ENCODE measurements at places on chromosomes 13 and 19. TPM values are rescaled to one million over a fixed set of nuclear protein-coding genes. Genes with fewer than 3 reads are reported as not detected.

ZNF793 gene
- 17.7 TPM for total RNA-seq

SHISA7 gene
- 0.59 TPM for total RNA-seq

FFAR2 gene
- not detected for total RNA-seq

ZNF492 gene
- not detected for total RNA-seq

VSIG10L gene
- total RNA-seq, result 3.5 TPM

PLPP2 gene
- 0.89 TPM for total RNA-seq

TINCR gene
- total RNA-seq, result 0.37 TPM

CYP4F12 gene
- total RNA-seq, result not detected

DNA sequence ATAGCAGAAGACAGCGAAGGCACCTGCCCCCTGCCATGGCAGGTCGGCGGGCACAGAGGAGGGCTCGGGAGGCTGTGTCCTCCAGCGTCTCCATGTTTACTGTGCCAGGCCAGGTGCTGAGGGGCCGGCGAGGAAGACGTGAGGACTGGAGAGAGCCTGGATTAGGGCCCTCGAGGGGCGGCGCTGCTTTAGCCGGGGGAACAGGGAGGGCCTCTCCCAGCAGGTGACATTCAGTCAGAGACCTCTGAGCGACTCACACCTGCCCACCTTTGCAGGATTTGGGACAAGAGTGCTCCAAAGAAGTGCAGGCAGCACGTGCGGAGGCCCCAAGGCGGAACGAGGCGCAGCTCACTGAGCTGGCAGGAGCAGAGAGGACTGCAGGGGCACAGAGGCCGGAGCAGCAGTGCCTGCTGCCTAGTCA is 17.6 kb downstream of the KDM4B start:
- no peak for DNase-seq
- H3K27ac ChIP-seq, result no peak overlapping the region
- H3K4me1 ChIP-seq, result peaks cover 35% of the 10 kb centered on the region
- no peaks in the 10 kb centered on the region for H3K36me3 ChIP-seq
- H3K4me3 ChIP-seq, result no peak overlapping the region

DNA sequence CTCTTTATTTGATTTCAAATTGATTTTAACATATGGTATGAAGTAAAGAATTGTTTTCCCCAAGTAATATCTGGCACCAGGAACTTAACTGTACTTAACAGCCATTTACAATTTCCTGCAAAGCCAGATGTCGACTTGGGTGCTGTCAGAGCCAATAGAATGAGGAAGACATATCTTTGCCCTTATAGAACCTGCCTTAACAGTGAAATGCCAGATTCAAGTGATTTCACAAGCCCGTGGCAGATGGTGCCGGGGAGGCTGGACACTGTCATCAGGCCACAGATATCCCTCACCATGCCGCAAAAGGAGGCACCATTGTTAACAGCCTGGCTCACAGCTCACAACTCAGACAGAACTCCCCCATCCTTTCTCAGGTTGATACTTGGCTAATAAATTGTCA is 48.7 kb downstream of the ESD start:
- H3K36me3 ChIP-seq, result peaks cover 47% of the 10 kb centered on the region
- H3K27me3 ChIP-seq, result no peaks in the 10 kb centered on the region
- no peak overlapping the region for H3K27ac ChIP-seq
- H3K4me3 ChIP-seq, result no peak overlapping the region
- no peak for DNase-seq
- H3K4me1 ChIP-seq, result peaks cover 13% of the 10 kb centered on the region

DNA sequence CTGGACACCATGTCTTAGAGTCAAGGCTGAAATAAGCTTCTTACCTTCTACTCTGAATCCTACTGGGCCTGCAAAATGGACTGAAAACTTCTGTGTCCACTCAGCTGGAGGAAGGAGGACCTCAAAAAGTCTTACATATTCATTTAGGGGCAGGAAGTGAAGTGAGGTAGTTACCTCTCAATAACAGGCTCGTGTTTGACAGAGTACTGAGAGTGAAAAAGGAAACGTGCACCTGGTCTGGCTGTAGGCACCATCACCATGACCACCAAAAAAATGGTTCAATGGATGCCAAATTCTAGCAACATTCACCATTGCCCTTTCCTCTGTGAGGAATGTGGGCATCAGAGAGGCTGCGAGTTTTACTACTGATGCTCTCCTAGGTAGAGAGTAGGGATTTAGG is 176.2 kb downstream of the RFC3 start:
- no peak overlapping the region for H3K27ac ChIP-seq
- no peak overlapping the region for H3K4me3 ChIP-seq
- no peak for DNase-seq
- H3K36me3 ChIP-seq, result no peaks in the 10 kb centered on the region

DNA sequence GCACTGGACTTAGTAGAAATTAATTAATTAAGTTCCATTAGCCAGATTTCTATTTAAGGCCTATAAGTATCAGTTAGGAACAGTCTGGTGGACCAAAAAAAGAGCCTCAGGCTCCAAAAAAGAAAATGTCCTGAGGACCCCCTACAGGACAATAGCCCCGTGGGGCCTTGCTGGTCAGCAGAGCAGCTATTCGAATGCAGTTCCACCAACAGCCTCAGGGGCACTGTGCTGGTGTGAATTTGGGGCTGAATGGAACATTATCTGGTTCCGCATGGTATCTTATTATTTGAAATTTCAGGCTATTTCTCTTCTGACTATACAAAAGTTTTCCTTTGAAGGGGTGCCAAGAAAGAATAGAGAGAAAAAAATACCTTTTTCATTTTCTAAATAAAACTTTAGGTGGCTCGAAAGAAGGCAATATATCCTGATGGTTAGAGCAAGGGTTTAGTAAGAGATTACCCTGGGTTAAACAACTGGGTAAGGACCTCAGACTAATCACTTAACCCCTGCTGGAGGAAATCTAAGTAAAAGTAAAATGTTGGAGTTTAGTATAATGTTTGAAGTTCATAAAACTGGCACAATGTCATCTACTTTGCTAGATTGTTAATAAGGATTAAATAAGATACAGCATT is 147.2 kb downstream of the MIPEP start:
- no peak overlapping the region for H3K27ac ChIP-seq
- DNase-seq, result peak; percentile 54
- H3K36me3 ChIP-seq, result no peaks in the 10 kb centered on the region
- no peak overlapping the region for H3K4me3 ChIP-seq

GRCh38 chr13:43698009-43698408 is 88.8 kb downstream of the ENOX1 start:
- H3K4me1 ChIP-seq, result no peaks in the 10 kb centered on the region
- H3K27me3 ChIP-seq, result no peaks in the 10 kb centered on the region
- H3K27ac ChIP-seq, result no peak overlapping the region

DNA sequence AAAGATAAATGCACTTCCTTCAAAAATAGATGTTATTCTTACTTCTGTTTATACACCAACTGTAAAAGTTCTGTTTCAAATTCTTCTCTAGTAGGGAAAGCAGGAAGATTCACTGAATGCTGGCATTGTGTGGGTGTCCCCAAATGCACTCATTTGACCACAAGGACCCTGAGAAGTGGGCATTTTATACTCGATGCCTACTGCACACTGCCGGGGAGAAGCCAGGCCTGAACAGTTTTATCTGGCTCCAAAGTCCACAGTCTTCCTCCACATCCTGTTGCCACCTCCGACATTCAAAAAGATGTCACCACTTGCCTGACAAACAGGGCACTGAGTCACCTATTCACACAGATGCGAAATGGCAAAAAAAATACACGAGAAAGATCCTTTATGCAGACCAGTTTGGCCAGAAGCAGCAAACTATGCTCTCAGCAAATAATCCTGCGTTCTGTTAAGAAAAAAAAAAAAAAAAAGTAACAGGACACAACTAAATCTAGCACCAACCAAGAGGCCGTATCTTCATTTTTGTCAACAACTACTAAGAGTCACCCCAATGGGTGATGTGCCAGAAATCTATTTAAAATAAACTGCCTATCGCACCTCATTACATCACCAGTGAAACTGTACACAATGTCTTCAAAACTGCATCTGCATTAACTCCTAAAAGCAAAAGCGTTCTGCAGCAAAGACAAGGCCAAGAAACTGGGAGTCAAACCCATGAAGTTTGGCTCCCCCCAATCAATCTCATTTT is 6.2 kb downstream of the ZC3H4 start:
- peak overlapping the region; percentile 53 for H3K27ac ChIP-seq
- H3K27me3 ChIP-seq, result peaks cover 5% of the 10 kb centered on the region
- peak overlapping the region; percentile 93 for H3K4me3 ChIP-seq
- H3K36me3 ChIP-seq, result peaks cover 10% of the 10 kb centered on the region
- DNase-seq, result no peak

DNA sequence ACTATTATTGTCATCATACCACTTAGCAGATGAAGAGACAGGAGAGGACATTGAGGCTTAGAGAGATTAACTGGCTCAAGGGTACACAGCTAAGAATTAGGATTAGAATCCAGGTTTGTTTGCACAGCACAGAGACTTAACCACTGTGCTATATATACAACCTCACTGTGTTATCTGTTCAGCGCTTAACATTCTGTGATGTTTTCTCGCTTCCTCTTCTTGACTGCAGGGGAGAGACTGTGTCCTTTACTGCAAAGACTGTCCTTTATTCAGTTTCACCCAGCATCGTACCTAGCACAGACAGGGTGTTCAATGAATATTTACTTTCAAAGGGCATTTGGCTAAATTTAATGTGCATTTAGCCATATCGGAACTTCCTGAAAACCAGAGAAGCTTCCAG is 54.9 kb upstream of the PCDH8 start:
- H3K27me3 ChIP-seq, result peaks cover 31% of the 10 kb centered on the region
- no peaks in the 10 kb centered on the region for H3K36me3 ChIP-seq
- no peak overlapping the region for H3K4me3 ChIP-seq
- peaks cover 43% of the 10 kb centered on the region for H3K4me1 ChIP-seq

DNA sequence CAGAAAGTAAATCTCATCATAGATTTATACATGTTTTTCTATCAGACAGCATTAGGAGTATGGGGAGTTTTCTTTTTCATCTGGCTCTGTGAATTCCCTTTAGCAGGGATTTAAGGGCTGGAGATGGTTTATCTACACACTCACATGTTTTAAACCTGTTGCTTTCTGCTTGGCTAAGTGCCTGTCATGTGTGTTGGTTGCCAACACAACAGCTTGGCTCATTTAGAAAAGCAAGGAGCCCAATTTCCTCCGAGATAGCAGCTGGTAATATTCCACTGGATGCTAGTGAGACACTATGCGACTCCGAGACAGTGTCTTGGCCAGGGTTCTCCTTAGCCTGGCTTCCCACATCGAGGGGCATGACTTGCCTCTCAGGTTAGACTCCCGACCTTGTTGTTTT is 83.3 kb downstream of the KLF5 start:
- peak overlapping the region; percentile 94 for H3K27ac ChIP-seq
- DNase-seq, result no peak
- no peaks in the 10 kb centered on the region for H3K36me3 ChIP-seq
- peaks cover 35% of the 10 kb centered on the region for H3K4me1 ChIP-seq

GRCh38 chr13:74452881-74453280 is 318.7 kb upstream of the KLF12 start:
- no peaks in the 10 kb centered on the region for H3K36me3 ChIP-seq
- DNase-seq, result no peak
- H3K4me3 ChIP-seq, result no peak overlapping the region
- H3K4me1 ChIP-seq, result peaks cover 23% of the 10 kb centered on the region
- no peak overlapping the region for H3K27ac ChIP-seq
- no peaks in the 10 kb centered on the region for H3K27me3 ChIP-seq

DNA sequence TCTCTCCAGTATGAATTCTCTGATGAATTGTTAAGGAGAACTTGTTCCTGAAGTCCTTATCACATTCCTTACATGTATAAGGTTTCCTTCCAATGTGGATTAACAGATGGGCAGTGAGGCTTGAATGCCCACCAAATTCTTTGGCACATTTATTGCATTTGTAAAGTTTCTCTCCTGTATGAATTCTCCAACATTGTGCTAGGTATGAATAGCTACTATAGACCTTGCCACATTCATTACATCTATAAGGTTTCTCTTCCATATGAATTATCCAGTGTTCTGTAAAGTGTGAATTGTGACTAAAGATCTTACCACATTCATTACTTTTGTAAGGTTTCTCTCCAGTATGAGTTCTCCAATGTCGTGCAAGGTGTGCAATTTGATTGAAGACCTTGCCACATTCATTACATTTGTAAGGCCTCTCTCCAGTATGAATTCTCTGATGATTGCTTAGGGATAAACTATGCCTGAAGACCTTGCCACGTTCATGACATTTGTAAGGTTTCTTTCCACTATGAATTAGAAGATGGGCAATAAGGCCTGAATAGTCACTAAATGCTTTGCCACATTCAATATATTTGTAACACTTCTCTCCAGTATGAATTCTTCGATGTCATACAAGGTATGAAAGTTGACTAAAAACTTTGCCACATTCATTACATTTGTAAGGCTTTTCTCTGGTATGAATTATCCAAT is 20.4 kb downstream of the ZNF578 start:
- H3K4me1 ChIP-seq, result no peaks in the 10 kb centered on the region
- H3K4me3 ChIP-seq, result no peak overlapping the region
- H3K27ac ChIP-seq, result no peak overlapping the region
- no peaks in the 10 kb centered on the region for H3K27me3 ChIP-seq

DNA sequence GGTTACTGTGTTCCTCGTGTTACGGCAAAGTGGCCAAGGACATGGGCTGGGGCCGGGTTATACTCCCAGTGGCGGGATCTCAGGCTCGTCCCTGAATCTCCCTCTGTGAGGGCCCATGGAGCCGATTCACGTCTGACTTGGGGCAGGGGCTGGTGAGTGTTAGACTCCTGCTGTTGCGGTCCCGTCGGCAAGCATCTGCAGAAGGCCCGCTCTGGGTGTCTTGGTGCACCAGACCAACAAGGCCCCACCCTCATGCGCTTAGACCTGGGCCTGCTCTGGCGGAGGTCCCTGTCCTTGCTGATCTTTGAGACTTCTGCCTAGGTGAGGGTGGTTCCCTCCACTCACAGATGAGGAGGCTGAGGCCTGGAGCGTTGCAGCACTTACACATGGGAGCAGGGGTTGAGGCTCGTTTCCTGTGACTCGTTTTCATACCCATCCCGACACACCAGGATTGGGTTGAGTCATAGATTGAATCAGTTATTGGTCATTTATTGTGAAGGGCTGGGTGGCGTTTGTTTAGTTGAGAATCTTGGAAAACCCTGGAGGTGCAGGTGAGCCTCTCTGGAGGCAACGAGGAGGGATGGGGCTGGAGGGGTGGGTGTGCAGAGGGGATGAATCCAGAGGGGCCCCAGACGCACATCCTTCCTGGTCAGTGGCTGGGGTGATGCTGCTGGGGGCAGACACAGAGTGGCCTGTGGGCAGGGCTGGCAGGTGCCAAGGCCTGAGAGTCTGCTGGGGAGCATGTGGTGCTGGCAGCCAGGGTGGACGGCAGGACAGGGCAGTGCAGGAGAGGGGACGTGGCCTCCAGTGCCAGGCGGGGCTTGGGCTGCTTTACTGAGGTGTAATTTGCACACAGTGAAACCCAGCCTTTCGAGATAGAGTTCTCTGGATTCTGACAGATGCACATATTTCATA is 4.6 kb downstream of the EPN1 start:
- peaks cover 6% of the 10 kb centered on the region for H3K27me3 ChIP-seq
- no peak overlapping the region for H3K27ac ChIP-seq
- peak overlapping the region; percentile 62 for H3K4me3 ChIP-seq
- peaks cover 4% of the 10 kb centered on the region for H3K36me3 ChIP-seq

- no peak overlapping the region for H3K4me3 ChIP-seq
- DNase-seq, result no peak
- H3K36me3 ChIP-seq, result no peaks in the 10 kb centered on the region
- H3K27me3 ChIP-seq, result no peaks in the 10 kb centered on the region
- H3K4me1 ChIP-seq, result no peaks in the 10 kb centered on the region
Observed at GRCh38 chr13:53501387-53501786, 472.8 kb downstream of the OLFM4 start.

Measured in neural crest cell (in vitro differentiated cells).